Stimulated activated CD8-positive, alpha-beta memory T cell treated with anti-CD3 and anti-CD28 coated beads, Interleukin-4, amount 100 ng/mL, for 1 hour (primary cell): ENCODE measurements at places on chromosomes 16 and 17.

DNA sequence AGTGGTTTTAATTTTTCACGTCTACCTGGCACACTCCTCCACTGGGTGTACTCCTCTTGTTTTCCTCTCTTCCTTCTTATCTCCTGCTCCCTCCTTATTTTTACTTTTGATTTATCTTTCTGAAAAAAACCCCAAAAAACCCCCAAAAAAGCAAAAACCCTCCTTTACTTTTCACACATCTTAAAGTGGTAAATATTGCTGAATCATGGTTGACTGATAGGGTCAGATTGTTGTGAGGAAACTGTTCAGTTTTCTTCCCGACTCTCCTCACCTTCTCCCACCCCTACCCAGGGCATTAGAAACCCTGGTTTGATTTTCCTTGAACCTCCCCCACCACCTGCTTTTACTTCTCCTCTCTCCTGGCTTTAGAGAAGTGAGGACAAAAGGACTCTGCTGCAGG, 25.4 kb downstream of the ARHGAP44 start:
- no peak for DNase-seq

DNA sequence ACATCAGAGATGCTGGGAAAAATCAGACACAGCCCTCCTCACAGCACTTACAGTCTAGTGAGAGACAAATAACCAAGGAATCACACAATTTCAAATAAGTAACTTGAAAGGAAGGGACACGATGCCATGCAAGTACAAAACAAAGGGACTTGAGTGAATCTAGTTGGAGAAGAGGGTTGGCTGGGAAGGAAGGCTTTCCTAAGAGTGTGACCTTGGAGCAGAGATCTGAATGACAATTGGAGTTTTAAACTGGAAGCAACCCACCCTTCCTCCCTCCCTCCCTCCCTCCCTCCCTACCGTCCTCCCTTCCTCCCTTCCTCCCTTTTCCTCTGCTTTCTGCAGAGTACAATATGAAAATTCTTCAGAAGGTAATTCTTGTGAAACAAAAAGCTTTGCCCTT, 31.1 kb downstream of the ADAMTS18 start:
- no peak for DNase-seq

GRCh38 chr17:76179496-76180467, 38.7 kb upstream of the FOXJ1 start:
- DNase-seq, result no peak

DNA sequence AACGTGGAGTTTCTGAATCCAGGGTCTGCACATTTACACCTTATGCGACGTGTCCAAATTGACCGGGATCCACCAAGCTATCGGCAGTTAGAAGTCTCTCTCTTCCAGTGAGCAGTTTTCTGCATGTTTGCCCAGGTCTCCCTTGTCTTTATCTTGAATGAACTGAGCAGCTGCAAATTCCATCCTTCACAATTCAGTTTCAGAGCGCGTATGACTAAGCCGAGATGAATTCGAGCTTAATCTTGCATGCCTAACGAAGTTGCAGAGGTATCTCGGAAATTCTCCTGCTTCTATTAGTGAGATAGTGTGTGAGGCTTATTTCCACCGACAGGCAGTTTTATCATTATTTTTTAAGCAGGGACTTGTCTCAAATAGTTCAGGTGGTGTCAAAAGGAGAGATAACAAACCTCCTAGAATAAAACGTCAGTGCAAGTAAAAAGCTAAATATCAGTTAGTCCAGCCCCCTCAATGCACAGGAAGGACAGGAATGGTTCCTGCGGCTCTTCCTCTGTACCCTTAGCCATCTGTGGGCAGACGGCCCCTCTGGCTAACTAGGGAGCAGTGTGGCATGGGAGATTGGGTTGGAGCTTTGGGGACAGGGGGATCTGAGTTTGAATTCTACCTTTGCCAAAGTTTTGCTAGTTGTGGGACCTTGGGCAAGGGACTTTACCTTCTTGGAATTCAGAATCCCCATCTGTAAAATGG, 93.0 kb upstream of the GPR139 start:
- no peak for DNase-seq

- no peak for DNase-seq
Observed at GRCh38 chr17:43528319-43528987, 17.7 kb downstream of the ETV4 start.

DNA sequence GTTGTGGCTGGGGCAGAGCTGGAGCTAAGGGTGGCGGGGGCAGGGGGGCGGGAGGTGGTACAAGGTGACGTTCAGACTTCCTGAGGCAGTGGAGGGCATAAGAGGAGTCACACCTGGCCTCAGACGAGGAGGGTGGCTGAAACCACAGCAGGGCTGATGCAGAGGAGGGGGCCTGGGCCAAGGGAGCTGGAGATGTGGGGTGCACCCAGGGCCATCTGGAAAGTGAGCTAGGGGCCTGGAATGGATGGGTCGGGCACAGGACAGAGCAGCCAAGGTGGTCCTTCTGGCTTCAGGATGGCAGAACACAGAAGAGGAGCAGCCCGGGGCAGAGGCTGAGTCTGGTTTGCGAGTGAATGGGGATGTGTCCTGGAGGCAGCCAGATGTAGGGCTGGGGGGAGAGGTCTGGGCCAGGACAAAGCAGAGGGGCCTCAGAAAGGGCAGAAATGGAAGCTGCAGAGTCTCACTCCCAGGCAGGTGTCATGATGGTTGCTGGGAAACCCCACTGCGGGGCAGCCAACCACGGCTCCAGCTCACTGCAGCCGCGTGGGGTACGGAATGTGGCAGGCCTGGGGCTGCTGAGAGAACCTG, 57.6 kb downstream of the PRMT7 start:
- no peak for DNase-seq

- DNase-seq, result peak; percentile 65
Observed at GRCh38 chr16:27169511-27170071, 33.7 kb upstream of the KDM8 start.

GRCh38 chr17:39095309-39095686, 56.1 kb downstream of the PLXDC1 start:
- DNase-seq, result no peak

DNA sequence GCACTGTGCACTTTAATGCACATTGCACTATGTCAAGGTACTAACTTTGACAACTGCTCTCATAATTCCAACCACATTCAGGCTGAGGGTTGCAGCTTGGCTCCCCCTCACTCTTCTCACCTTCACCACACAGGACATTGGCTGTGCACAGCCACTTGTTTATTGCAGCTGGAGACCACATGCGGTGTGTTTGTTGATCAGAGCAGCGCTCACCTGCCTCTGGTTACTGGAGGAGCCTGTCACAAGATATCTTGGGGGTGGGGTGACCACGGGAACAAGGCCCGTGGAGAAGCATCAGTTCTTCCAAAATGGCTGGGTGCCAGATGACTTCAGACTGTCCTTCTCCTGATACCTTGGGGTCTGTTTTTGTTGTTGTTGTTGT, 10.6 kb upstream of the CCL5 start:
- peak; percentile 30 for DNase-seq

DNA sequence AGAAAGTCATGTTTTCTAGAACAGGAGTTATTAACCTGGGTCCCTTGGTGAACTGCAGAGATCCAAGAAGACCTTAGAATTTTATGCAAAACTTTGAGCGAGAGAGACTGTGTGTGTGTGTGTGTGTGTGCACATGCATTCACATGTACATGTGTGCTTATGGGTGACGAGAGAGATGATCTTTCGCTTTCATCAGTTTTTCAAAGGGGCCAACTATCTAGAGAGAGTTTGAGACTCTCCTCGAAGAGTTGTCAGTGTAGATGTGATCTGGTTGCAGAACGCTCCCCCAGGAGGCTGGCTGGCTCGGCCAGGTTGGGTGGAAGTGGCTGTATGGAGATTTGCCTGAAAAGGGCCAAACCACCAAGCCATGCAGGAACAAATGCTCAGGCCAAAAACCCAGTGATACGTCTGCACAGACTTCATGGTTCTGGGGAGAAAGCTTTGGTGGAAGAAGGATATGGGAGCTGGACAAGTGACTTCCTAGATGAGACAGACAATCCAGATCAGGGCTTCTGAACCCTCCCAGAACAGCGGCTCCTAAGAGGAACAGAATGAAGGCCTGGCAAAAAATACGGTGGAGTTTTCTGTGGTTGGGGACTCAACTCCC, 6.1 kb downstream of the PIK3R5 start:
- DNase-seq, result no peak

GRCh38 chr17:44906010-44906646, 6.9 kb upstream of the EFTUD2 start:
- no peak for DNase-seq

DNA sequence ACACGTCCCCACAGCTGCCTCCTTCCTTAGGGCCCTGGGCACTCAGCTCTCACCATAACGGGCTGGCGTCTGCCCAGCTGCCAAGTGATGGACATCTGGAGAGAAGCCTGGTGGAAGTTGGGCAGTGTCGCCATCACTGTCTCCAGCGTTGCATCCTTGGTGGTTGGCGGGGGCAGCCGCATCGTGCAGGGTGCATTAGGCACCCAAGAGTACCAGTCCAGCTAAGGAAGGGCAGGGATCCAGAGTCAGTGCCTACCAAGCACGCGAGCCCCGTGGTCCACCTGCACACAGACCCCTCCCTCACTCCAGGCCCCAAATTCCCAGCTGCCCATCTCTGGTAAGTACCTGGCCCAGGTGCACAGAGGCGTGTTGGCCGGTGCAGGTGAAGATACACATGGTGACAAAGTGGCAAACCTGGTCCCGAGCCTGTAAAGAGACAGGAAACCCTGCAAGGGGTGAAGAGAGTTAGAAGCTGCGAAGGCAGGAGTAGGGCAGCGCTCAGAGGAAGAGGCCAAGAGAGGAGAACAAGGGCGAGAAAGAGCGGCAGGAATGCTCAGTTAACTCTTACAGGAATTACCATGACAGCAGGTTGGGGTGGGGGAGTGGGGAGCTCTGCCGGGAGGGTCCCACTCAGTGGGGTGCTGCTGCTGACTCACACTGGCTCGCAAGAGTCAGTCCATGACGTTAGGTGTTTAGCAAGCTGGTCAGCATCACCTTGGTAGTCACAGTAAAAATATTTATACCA, 9.5 kb downstream of the ALOX15 start:
- DNase-seq, result no peak

DNA sequence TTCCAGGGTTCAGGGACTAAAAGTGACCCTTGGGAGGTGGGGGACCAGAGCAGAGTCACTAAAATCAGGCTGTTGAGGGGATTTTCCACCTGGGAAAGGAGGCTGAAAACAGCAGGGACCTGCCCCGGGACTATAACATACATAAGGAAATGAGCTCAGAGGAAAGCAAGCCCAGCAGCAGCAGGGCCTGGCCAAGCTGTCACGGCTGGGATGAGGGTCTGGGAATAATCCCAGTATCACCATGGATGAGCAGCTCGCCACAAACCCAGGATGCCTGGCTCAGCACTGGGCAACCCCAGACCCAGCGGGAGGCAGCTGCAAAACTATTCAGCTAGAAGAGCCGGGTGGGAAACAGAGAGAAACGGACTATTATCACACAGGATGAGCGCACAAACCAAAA, 72.4 kb downstream of the RPH3AL start:
- DNase-seq, result no peak

DNA sequence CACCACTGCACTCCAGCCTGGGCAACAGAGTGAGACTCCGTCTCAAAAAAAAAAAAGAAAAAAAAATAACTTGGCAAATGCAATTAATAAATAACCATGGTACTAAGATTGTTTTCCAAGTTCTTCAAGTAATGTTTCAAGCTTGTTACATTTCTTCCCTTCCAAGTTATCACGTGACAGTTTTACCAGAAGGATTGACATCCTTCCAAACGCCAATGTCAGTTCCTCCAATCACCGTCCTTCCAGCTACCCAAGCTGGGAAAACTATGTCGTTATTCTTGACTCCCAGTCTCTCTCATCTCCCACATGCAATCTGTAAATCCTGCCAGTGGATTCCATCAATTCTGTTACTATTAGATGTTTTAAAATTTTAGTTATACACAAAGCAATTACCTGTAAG, 3.9 kb upstream of the PHAF1 start:
- no peak for DNase-seq

DNA sequence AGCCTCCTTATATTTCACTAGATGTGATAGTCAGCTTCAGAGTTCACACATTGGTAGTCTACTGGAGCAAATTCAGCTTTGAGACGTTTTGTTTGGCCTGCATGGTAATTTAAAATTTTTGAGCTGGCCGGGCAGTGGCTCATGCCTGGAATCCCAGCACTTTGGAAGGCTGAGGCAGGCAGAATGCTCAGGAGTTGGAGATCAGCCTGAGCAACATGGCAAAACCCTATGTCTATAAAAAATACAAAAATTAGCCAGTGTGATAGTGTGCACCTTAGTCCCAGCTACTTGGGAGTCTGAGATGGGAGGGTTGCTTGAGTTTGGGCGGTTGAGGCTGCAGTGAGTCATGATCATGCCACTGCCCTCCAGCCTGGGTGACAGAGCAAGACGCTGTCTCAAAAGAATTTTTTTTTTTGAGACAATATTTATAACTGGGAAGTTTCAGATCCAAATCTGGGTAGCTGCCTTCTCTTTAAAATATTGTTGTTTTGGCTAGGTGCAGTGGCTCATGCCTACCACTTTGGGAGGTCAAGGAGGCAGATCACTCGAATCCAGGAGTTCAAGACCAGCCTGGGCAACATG, 4.8 kb upstream of the BLMH start:
- no peak for DNase-seq

DNA sequence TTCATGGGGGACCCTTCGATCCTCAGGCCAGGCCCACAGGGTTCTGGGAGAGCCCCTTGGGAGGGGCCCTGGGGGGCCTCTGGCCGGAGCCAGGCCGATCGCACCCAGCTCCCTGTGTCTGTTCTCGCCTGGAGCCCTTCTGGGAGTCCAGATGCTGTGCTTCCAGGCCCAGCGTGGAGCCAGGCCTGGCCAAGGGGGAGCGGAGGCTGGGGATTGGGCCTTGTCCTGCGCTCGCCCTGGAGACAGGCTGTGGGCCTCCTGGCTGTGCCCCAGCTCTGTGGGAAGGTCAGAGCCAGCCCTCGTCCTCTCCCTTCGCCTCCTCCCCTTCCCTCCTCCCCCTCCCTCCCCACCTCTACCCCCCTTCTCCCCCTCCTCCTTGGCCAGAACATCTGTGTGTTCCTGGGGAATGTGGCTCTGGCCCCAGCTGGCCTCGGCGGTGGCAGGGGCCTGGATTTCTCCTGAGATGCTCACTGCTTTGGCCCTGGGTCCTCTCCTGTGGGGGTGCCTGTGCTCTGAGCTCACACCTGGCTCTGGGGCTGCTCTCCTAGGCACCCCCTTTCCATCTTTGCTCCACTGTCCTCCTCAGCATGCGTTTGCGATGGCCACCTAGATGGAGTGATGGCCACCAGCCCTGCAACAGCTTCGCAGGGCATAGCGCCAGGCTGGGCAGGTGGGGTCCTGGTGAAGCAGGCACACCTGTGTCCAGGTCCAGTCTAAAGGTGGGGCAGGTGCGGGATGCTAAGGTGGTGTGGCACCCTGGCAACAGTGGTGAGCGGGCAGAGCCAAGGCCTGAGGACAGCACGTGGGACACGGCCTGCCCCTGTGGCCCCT, 90.6 kb upstream of the CIBAR2 start:
- no peak for DNase-seq

DNA sequence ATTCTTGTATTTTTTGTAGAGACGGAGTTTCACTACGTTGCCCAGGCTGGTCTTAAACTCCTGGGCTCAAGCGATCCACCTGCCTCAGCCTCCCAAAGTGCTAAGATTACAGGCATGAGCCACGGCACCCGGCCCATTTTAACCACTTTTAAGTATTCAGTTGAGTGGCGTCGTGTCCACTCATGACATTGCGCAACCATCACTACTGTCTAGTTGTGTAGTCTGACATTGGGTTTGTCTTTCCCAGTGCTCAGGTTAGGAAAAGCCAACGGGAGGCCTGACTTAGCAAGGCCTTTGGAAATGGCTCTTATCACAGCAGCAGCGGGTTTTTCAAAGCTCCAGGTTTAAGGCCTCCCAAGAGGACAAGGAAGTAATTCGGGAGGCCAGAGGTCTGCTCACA, 58.7 kb downstream of the LITAF start:
- no peak for DNase-seq
